ENCODE measurements at places on chromosomes 16 and 17.
A peak's percentile ranks its signal among the peaks of the same experiment; 100 is the strongest.

GRCh38 chr16:50550866-50551641 is 2.9 kb downstream of the NKD1 start:
- peak; percentile 17 for DNase-seq

GRCh38 chr17:40961591-40961990 is 5.2 kb downstream of the KRT39 start:
- DNase-seq, result no peak

- DNase-seq, result no peak
Measured at GRCh38 chr17:70295329-70295728, 126.0 kb downstream of the KCNJ2 start.

DNA sequence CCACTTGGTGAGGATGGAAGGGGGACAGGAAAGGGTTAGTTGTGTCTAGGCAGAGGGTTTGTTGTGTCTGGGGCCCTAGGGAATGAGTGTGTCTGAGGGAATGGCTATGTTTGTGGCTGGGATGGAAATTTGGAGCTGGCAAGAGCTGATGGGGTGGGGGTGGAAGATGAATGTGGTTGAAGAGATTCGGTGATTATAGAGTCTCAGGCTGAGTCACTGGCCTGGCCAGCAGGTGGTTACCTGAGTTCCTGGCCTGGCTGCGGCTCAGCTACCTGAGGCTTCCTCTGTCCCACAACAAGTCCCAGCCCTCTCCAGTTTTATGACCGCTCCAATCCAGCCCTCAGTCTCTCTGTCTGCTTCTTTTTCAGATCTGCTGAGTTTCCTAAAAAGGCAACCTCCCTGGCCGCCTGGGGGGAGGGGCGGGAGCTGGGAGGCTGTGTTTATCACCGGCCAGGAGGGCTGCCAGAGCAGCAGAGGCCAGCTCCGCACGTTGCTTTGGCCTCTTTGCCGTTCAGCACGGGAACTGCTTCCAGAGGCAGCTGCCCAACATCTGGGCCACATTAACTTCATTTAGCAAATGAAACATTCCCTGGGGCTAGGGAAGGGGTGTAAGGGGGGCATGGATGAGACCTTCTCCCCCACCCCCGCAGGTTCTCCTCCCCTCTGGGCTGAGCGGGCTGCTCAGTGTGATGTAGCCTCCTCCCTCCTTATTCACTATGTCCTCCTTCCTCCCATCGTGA is 21.8 kb downstream of the ITGB3 start:
- peak; percentile 71 for DNase-seq

DNA sequence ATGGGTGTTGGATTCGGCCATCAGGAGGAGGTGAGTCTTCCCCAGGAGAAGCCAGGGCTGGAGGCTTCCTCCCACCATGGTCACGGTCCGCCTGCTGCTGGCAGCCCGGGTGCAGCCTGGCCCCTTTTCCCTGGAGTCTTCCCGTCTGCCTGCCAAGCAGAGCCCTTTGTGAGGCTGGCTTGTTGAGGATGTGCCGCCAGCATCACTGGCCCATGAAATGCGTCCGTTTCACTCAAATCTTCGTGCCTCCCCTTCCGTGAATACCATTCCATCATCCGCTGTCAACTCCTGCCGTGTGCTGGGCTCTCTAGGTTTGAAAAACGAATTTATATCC is 9.6 kb downstream of the VPS4A start:
- no peak for DNase-seq

GRCh38 chr16:17921357-17921978 is 415.1 kb downstream of the NPIPA8 start:
- DNase-seq, result peak; percentile 73

DNA sequence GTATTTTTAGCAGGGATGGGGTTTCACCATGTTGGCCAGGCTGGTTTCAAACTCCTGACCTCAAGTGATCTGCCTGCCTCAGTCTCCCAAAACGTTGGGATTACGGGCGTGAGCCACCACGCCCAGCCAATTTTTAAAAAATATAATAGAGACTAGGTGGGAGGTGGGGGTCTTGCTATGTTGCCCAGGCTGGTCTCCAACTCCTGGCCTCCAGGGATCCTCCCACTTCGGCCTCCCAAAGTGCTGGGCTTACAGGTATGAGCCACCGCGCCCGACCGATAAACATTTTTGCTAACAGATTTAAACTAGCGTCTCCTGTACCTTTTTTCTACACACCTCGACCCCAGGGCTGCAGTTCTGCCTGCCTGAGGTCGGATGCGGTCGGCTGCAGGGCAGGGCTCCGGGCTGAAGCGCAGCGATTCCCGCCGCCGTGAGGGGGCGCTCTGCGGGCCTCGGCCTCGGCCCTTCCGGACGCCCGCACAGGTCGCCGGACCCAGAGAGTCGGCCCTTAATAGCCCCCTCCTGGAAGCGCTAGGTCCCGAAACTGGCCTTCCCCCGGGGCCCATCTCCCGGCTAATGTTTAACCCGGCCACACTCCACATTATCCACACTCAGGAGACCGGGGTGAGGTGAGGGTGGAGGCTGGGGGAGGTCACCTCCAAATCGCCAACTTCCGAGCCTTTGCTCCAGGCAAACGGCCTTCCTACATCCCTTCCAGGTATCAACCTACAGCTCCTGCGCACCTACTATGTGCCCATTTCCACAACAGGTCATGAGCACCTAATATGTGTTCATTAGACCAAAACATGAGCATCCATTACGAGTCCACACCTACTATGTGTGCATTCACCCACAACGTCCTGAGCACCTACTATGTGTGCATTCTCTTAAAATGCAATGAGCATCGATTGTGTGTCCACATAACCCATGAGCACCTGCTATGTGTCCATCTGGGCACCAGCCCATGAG is 2.0 kb upstream of the GLIS2 start:
- peak; percentile 86 for DNase-seq

DNA sequence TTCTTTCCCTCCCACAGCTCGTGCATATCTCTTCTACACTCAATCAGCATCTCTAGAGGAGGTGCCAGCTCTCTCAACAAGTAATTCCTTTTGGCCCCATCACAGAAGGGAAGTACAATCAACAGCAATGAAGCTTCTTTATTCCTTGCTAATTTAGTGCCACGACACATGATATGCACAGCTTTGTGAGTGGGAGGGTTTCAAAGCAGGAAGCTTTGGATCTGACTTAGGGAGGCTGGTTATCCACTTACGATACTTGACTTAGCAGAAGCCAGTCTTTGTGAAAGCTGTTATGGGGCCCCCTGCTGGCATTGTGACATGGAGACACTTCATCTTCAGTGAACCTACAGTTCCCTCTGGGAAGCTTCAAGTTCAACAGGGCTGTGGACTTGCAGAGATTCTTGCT is 81.0 kb downstream of the TMEM100 start:
- DNase-seq, result peak; percentile 76

DNA sequence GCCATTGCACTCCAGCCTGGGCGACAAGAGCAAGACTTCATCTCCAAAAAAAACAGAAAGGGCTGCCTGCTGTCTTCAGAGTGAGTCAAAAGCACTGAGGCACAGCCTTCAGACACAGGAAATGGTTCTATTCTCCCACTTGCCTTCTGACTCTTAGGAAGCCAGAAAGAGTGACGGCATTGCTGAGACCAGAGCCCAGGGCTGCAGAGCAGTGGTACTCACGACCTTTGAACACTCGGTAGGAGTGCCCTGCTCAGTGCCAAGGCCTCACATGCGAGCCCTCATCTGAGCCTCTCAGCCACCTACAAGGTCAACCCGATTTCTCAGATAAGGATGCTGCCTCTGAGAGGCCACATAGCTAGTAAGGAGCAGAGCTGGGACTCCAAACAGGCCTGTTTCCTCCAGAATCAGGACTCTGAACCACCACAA is 3.5 kb upstream of the ITGAE start:
- no peak for DNase-seq

DNA sequence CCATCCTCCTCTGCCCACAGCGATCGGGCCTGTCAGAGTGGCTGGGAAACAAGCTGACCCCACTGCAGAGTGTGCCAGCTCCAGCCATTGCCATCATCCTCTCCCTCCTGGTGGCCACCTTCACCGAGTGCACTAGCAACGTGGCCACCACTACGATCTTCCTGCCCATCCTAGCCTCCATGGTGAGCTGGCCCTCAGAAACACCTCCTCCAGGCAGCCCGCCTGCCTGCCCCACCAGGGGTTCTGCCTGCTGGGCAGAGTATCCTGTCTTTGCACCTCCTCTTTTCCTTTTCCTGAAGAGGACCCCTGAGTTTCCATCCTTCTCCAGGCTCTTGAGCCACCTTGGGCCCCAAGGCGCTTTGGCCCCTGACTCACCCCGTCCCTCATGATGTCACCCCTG is 10.5 kb upstream of the FOXN1 start:
- no peak for DNase-seq

DNA sequence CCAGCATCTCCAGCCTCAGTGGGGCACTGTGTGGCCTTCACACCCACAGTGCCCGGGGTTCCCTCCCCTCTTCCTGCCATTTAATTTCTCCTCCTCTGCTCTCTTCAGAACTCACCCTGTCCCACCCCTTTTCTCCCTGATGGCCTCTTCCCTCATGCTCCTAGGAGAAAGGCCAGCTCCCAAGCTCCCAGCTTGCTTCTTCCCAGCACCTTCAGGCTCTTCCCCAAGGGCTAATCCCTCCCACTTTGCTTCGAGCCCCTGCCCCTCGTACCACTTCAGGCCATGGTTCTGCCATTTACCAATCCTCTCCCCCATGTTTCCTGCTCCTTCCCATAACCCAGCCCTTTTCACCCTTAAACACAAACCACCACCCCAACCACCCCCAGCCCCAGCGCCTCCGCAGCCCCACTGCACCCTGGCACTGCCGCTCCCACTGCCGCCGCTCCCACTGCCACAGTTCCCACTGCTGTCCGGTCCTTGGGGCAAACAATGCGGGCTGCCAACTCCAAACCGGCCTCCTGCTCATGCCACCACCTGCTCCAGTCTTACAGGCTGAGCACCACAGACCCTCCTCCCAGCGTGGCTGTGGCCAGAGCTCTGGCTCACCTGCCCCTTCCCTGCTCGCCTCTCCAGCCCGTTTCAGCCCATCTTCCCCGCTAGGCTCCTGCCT is 28.6 kb downstream of the ADAM11 start:
- DNase-seq, result no peak

DNA sequence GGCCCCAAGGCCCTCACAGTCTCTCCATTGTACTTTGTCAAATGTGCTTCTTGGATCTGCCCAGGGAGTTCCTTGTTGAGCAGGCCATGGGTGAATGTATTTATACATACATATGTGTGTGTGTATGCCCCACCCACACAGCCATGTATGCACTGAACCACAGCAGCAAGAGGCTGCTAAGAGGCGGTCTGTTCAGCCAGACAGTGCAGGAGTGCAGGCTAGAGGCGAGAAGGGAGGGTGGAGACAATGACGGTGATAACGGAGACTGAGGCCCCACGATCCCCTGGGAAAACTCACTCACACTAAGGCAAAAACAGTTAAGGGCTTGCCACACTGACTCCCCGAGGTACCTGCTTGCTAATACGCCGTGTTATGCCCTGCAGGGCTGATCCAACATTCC is 151.0 kb upstream of the CDC42EP4 start:
- DNase-seq, result no peak

- DNase-seq, result no peak
Measured at GRCh38 chr16:52819405-52819804, 233.3 kb downstream of the CHD9NB start.

GRCh38 chr16:84648595-84649510 is 542 bp downstream of the KLHL36 start:
- DNase-seq, result peak; percentile 62
